Ovary (tissue), 10 donors: ENCODE measurements at places on chromosomes 16 and 17. TPM values are rescaled to one million over a fixed set of nuclear protein-coding genes. Genes with fewer than 3 reads are reported as not detected.
A peak's percentile ranks its signal among the peaks of the same experiment; 100 is the strongest.

- peak; percentile 45 for DNase-seq
Measured at GRCh38 chr16:21083729-21084268, 66.8 kb downstream of the DNAH3 start.

DNA sequence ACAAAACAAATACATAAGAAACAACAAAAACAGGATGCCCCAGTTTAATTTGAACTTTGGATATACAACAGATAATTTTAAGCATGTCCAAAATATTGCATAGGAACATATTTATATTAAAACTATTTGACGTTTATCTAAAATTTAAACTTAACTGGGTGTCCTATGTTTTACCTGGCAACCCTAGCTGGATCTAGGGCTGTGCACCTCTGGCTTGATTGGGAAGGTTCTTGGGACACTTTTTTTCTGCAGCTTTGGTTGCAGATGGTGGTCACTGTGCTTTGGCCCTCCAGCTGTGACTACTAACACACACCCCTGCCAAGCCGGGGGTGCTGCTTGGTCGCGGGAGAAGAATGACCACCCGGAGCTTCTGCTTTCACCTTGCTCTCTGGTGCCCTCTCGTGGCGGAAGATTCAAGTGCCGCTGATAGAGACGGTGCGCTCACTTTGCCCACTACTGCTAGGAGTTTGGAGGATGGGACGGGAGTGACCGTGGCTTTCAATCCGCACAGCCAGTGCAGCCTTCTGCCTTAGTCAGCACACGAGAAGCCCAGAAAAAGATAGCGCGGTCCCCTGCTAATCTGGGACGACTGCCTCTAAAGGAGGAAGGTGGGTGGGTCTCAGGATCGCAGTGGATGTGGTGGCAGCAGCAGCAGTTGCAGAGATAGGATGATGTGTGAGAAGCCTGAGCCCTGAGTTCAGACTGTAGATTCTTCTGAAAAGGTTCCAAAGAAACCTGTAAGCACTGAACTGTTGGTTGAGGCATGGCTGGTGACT lies 6.7 kb downstream of the SPACA3 start:
- peak; percentile 85 for DNase-seq

The PIRT gene
- not detected for polyA plus RNA-seq

DNA sequence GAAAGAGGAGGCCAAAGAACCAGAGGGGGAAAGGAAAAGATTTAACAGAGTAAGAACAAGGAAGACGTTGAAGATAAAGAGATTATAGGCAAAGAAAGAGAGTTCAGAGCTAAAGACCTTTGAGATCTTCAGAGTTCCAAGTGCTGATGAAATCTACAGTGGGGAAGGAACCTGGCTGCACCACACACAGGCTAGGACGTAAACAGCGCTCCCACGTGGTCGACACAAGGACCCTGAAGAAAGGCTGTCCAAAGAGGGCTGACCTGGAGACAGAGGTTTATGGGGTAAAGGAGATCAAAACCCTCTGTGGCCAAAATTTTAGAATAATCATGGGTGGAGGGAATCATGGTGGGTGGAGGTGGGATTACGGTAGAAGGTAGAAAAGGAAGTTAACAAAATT lies 121.6 kb downstream of the PMP22 start:
- no peak for DNase-seq
